ENCODE measurements at places on chromosomes 6 and 20.

DNA sequence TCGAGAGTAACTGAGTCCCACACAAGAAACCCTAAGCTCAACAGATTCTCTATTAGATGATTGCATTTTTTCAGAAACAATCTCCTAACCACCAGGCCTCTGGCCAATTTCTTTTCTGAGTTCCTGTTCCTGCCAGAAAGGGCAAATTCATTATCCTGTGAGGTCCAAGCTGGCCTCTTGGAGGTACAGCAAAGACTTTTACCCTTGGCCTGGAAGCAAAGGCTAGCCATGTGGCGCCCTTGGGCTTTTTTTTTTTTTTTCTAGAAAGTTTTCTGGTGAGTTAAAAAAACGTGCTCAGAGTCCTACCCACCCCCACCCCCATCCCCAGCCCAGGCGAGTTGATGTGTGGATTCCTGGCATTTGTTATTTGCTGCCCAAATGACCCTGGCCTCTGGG lies 59.0 kb upstream of the EEF1A1 start:
- peak; percentile 18 for DNase-seq

DNA sequence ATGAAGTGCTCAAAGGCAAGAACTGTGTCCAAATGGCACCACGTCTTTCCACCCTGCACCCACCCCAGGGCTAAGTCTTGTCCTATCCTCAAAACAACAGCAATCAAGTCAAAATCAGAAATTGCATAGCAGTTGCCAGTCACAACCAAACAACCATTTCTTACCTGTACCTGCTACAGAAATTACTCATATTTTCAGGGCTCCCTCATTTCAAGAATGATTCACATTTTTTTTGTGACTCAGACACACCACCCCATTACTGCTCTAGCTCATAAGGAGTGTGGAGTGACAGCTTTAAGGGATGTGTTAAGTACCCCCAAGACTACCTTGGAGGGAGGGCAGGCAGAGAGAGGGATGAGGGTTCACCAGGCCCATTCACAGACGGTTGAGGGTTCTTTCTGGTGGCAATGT lies 111.7 kb downstream of the TRERF1 start:
- DNase-seq, result peak; percentile 73

GRCh38 chr6:38155621-38156204 lies 336.2 kb downstream of the ZFAND3 start:
- DNase-seq, result no peak

GRCh38 chr20:13401596-13401995 lies 180.5 kb downstream of the ISM1 start:
- no peak for DNase-seq

- DNase-seq, result no peak
Observed at GRCh38 chr6:157148391-157149323, 174.7 kb downstream of the TMEM242 start.

DNA sequence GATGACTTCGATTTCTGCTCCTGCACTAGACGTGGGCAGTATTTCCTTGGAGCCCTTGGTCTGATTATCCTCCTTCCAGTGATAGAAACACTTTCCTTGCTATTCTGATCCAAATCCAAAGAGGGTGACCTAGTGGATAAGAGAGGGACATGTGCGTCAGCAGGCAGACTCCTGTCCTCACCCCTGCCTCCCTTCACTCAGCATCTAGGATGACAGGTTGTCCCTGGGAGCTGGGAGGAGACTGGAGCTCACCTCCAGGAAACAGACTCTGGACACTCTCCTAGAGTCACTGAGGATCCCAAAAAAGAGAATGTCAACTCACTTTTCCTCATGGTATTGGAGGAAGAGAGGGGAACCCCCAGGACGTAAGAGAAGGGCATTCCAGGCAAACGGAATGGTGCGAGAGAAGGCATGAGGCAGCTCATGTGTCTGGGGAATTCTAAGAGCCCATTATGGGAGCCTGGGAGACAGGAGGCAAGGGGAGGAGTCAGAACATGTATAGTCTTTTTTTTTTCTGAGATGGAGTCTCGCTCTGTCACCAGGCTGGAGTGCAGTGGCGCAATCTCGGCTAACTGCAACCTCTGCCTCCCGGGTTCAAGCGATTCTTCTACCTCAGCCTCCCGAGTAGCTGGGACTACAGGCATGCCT lies 2.2 kb downstream of the C20orf173 start:
- no peak for DNase-seq

DNA sequence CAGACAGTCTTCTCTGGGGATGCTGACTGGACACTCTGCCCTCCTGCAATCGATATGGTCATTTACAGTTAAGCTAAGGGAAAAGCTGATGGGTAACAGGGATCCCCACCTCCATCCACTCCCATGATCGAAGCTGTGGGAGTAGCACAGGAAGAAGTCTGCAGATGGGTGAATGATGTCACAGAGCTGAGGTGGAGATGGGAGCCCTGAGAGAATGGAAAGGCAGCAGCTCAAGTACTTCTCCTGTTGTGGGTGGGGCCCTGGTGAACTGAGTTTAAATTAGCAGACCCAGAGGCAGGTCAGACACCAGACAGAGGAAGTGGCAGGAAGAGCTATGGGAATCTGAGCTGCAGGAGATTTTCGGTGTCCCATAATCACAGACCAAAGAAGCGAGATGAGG lies 29.0 kb downstream of the HDGFL1 start:
- no peak for DNase-seq

Measured in CD4-positive, CD25-positive, alpha-beta regulatory T cell (primary cell).